ENCODE measurements at places on chromosomes 1 and 21.
A peak's percentile ranks its signal among the peaks of the same experiment; 100 is the strongest.

DNA sequence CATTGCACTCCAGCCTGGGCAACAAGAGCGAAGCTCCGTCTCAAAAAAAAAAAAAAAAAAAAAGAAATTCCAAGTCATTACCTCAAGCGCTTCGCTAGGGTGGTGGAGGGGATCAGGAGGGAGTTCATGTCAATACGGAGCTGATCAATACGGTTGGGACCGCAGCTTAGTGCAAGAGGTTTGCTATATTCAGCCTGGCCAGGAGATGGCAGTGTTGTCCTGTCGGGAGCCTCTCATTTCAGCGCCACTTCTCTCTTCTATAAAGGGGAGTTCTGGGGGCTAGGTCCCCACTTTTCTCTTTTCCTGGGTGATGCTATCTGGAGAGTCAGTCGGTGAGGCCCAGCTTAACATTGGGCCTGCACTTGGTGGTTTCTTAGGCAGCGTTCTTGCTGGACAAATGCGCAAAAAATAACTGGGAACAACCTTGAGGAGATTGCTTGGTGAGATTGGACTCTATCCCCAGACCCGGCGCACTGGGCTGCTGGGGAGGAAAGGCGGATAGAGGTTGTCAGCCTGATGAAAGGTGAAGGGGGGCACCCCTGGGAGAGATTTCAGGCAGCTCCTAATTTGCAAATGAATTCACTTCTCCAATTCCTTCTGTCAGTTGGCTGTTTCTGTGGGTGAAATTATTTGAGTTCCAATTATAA is 40.4 kb downstream of the KIAA0040 start:
- DNase-seq, result no peak

GRCh38 chr1:71101839-71102376 is 21.1 kb upstream of the ZRANB2 start:
- DNase-seq, result no peak

DNA sequence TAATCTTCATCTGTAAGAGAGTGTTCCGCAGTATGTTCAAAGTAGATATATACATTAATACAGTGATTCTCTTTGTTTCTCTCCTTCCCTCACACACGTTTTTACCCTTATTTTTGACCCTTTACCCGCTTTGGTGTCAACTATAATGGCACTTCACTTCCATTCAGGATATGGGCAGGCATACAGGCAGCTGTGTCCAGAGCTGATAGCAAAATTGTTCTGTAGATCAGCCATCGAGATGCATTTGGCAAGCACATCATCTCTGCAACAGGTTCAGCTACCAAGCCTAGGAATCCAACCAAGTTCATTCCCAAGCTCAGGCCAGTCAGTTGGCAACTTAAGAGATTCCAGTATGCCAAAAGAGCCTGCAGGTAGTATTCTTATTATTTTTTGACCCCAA is 74.8 kb downstream of the FNBP1L start:
- DNase-seq, result no peak

- DNase-seq, result no peak
Measured at GRCh38 chr21:32184485-32184884, 94.4 kb downstream of the MIS18A start.

DNA sequence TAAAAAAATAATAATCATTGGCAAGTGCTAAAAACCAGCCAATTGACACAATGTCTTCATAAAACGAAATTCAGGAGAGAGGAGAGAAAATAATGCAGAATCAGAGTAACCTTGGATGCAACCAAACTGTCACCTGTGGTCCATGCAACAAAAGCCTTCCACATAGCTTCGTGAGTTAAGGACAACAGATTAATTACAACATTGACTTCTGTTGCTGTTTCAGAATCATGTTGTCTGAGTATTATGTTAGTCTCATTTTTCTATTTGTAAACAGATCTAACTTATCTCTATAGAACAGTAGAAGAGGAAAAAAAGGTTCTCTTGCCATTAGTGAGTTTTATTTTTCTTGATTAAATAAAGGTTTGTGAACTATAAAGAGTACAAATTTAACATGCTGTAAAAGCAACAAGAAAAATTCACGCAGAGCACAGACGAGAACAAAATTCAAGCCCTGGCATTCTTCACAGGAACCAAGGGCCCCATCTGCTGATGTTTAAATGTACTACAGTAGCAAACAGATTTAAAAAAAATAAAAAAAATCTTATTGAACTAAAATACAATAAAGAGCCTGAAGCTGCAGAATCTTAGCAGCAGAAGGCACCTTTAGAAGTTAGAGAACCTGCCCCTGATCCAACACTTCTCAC is 381.1 kb upstream of the PKN2 start:
- no peak for DNase-seq

GRCh38 chr1:51270751-51271150 is 34.7 kb downstream of the RNF11 start:
- DNase-seq, result no peak

DNA sequence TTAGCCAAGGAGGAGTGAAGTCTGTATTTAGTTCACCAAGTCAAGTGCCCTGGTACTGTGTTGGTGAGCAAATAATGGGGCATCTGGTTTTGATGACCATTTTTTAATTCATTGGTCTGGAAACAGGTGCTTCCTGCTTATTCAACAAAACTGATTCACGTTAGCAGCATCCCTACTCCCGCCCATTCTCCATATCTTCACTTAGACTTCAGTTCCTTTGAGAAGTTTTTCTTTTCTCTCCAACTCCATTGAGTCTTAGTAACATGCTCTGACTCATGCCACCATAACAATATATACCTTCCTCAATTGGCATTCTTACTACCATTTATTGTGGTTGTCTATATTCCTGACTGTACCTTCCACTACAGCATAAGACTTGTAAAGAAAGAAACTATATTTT is 468.9 kb downstream of the DPYD start:
- peak; percentile 0 for DNase-seq

DNA sequence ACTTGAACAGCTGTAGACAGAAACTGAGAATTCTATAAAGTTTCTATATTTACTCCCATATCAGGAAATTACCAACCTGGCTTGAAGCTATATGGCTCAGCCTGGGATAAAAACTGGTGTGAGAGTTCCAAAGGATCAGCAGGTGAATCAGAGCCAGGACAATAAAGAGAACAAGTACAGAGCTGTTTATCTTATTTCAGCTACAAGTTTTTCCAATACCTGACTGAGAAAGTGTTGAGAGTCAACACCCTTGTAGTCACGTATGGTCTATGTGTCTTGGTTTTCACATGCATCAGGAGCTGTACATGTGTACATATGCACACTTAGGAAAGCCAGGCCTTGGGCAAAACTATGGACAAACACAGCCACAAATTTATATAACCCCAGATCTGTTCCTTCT is 40.7 kb upstream of the CXADR start:
- DNase-seq, result no peak

DNA sequence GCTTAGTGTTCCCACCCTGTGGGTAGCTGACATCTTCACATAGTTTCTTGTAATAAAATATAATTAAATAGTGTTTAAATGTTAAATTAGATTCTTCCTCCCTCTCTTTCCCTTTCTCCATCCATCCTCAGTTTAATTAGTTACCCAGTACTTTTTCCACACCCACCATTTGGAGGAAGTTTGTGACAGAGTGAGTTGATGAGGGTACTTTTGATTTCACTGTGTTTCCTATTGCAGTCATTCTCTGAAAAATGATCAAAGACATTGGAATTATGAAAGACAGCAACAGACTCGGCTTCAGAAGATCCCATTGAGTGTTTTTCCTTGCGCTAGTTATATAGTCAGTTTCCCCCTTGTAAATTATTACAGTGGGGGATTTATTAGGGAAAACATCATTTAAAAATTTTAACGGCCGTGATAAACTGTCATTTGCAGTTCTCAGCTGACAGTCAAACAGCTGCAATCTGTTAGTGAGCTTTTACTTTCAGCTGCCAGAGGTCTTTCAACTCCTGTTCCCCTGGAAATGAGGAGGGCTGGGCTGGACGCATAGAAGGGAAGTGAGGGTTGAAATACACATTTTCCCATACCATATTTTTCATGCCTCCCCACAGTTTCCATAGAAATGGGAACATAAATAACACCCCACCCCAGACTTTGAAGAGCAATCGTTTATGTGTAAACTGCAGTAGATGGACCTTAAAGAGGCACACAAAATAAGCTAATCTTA is 61.3 kb upstream of the CACYBP start:
- no peak for DNase-seq

GRCh38 chr1:157198619-157199420 is 60.6 kb upstream of the ETV3 start:
- peak; percentile 72 for DNase-seq

DNA sequence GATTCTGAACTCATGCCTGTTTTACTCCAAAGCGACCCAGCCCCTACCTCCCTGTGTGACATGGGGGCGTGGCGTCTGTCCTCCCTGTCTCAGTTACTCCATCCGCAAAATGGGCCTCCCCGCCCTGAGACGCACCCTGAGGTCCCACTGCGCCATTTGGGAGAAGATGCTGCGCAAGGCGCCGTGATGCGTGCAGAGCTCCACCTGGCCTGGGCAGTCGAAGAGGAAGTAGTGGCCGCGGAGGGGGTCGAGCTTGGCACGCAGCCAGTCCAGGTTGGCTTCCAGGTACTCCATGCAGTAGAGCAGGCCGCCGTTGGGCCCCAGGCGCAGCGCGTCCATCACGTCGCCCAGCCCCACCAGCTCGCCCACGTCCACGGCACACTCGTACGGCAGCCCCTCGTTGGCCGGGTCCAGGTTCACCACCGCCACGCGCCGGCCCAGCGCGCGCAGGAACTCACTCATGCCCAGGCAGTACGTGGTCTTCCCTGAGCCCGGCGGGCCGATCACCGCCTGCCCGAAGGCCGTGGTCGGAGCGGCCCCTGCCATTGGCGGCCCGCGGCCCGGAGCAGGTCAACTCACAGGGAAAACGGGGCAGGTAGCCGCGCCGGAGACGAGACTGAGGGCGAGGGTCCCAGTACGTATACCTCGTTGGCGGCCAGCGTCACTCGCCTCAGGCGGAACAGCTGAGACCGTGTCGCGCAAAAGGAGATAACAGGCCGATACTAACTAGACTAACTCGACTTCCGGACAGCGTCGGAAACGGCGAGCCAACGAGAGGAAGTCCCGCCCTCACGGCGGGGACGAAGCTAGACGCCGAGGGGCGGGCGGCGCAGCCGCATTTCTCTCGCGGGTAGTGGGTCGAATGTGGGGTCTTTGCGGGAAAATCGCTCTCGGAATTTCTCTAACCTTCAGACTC is at the start of gene GPN2:
GPN2 (minus strand) TSS at position 733 of the 916 bp plus-strand sequence; CDS start at position 546, 187 bp downstream.
- DNase-seq, result peak; percentile 68

DNA sequence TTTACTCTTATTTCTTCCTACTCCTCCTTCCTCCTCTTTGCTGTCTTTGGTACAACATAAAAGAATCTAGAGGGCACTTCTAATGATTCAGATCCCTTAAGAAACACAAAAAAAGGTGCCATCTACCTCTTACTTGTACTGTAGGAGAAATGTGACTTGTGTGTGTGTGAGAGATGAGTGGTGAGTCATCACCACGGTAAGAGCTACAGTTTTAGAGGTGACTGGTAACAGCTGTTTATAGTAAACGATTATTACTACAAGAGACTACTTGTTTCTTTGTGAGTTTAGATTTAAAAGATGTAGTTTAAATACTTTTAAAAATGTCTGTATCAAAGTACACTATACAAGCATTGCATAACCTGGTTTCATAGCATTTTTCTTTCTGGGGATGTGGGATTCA is 40.4 kb downstream of the SLC35D1 start:
- DNase-seq, result peak; percentile 74

GRCh38 chr1:85196358-85196757 is 4.5 kb downstream of the SYDE2 start:
- DNase-seq, result no peak

- no peak for DNase-seq
Measured at GRCh38 chr1:232077809-232078208, 451.2 kb downstream of the DISC1 start.

- DNase-seq, result no peak
Measured at GRCh38 chr1:58006421-58007046, 540.0 kb downstream of the OMA1 start.
